ENCODE measurements at places on chromosomes 5 and 9.

DNA sequence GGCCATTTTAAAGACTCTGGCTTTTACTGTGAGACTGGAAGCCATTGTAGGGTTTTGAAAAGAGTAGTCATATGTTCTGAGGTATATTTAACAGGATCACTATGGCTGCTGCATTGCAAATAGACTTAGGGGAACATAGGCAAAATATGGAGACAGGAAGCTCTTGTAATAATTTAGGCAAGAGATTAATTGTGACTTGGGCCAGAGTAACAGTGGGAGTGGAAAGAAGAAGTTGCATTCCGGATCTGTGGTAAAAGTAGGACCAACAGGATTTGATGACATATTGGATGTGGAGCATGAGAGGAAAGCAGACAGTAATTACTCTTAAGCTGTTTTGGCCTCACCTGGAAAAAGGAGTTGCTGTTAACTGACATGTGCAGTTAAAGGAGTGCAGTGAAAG is 85.6 kb downstream of the SMIM15 start:
- DNase-seq: no peak

GRCh38 chr9:132811985-132812384 is 66.1 kb downstream of the AK8 start:
- no peak for DNase-seq

- DNase-seq: no peak
Measured at GRCh38 chr9:90331826-90332575, 310.6 kb downstream of the DIRAS2 start.

DNA sequence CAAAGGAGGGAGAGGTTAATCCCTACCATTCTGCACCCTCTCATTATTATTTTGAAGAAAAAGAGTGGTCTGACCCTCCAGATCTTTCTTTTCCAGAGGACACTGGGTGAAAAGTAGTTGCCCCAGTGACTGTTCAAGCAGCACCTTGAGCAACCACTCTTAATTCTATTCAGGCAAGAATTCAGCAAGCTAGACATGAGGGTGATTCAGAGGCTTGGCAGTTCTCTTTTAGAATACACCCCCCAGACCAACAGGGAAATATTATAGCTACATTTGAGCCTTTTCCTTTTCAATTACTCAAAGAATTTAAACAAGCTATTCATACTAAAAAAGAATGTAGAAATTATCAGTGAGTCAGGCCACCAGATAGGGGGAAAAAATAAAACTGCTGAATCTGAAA is 178.3 kb downstream of the MRPS30 start:
- DNase-seq: no peak

DNA sequence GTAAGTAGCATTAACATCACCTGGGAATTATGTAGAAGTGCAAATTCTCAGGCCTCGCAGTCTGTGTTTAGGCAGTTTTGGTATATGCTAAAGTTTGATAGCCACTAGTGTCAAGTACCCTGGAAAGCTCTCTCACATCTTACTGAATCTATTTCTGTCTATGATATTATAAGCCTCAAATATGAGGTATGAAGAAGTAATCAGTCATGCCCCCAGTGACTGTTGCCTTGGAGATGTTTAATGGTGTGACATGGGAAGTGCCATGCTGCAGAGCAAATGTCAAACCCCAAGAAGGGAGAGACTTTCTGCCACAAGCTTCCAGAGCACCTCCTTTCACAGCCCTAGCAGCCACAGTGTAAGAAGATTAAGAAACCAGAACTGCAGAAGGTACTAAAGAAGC is 9.8 kb upstream of the PDE8B start:
- DNase-seq: no peak
